ENCODE measurements at places on chromosomes 7 and 10. TPM values are rescaled to one million over a fixed set of nuclear protein-coding genes. Genes with fewer than 3 reads are reported as not detected.

ZNF117 gene
- 6.5 TPM for total RNA-seq

GSAP gene
- total RNA-seq: 5.9 TPM

ACHE gene
- total RNA-seq: 0.15 TPM

FXYD4 gene
- not detected for total RNA-seq

HTR7 gene
- total RNA-seq: 0.32 TPM

CRHR2 gene
- not detected for total RNA-seq

All from epithelial cell of umbilical artery (primary cell).